ENCODE measurements at places on chromosomes 7 and 10.

DNA sequence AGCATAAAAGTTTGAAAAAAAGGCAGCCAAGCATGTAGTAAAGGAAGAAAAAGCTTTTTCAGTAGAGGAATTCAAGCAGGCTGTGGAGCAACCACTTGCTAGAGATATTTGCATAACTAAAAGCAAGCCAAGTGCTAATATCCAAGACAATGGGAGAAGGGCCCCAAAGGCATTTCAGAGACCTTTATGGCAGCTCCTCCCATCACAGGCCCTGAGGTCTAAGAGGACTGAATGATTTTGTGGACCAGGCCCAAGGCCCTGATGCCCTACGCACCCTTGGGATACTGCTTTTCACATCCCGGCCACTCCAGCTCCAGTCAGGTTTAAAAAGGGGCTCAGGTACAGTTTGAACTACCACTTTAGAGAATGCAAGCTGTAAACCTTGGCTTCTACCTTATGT, 261.7 kb upstream of the SEMA3C start:
- no peak for DNase-seq

- no peak for DNase-seq
These were observed 399.1 kb downstream of the GATA3 start for GRCh38 chr10:8453587-8453986.

- DNase-seq: no peak
These were observed 113.8 kb upstream of the ADO start for GRCh38 chr10:62690703-62691102.

- no peak for DNase-seq
These were observed 27.9 kb downstream of the MYPN start for GRCh38 chr10:68137171-68137570.

DNA sequence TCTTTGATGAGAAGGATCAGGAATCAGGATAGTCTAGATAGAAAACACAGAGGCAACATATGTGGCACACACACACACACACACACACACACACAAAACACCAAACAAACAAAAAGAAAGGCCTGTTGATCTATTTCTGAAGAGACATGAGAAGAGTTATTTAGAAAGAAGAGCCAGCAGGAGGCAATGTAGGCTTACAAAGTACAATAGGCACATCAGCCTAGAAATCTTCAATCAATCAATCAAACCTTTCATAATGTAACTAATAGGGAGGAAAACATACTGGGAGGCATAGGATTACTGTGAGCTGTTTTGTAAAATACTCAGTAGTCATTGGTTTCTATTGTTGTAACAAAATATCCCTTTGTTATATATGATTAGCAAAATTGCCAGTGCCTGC, 47.3 kb upstream of the TES start:
- DNase-seq: no peak

GRCh38 chr10:124300735-124301134, 118.0 kb downstream of the OAT start:
- DNase-seq: no peak

GRCh38 chr7:48376263-48376662, 205.0 kb downstream of the ABCA13 start:
- no peak for DNase-seq

DNA sequence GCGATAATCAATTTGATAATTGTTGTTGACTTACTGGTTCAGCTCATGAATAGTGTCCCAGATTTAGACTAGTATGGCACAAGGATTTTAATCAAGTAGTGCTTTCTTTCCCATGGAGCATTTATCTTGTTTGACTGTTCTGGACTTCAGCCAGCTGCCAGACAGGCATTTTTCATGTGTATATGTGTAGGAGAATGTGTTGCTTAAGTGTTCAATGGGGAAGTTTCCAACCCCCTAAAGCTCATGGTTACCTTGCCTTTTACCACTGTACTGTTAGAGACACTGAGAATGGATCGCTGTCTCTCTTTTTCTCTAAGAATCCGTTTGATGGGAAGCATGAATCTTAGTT, 103.9 kb downstream of the LRRC4 start:
- no peak for DNase-seq

- DNase-seq: no peak
These were observed 75.8 kb downstream of the ZNF92 start for GRCh38 chr7:65449505-65449852.

DNA sequence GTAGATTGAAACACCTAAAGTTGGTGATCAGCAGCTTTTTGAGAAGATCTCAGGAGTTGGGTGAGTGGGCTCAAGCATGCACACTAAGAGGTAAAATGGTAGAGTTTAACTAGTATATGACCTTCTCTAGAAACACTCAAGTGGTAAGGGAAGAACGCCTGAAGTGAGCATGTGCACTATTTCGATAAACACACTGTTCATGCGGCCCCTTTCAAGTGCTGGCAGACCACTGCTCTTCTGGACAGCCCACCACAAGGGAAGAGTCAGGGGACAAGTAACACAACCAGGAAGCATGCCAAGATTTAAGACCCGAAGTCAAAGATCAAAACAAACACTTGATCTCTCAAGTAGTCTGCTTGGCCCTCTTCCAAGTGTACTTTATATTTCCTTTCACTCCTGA, 519.5 kb upstream of the ZWINT start:
- DNase-seq: no peak

DNA sequence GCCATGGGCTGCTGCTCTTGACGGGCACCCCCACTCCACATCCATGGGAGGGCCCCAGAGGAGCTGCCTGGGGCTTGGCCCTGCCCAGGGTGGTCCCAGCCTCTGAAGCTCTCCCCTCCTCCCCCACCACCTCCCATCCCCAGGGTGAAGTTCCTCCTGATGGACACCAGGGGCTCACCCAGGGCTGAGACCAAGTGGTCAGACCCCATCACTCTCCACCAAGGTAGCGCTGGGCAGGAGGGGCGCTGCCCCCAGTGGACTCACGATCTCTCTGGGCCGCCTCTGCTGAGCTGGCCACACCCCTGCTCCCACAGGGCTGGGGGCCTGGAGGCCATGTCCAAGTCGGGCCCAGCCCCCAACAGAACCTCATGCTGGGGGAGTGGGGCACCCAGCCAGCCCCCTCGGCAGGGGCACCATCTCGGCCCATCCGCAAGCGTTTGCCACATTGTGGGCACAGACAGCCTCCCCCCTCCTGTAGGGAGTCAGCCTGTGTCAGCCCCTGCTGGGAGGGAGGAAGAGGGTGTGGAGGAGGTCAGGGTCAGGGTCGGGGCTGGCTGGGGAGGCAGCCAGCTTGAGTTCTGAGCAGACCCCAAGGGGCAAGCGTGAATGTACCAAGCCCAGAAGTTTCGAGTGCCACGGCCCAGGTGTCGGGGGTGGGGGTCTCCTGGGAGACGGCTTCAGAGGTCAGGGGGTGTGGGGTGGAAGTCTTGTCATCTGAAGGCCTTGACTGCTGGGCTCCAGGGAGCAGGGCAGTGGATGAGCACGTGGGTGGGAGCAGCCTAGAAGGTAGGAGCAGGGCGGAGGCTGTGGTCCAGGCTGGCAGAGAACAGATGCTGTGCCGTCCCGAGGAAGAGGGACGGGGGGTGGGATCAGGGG, 2.8 kb downstream of the UPK3B start:
- DNase-seq: peak; percentile 54

GRCh38 chr10:43781480-43782361, 133.0 kb upstream of the ZNF32 start:
- DNase-seq: peak; percentile 59

- DNase-seq: no peak
These were observed 155.7 kb downstream of the PTPRN2 start for GRCh38 chr7:158431941-158432347.

DNA sequence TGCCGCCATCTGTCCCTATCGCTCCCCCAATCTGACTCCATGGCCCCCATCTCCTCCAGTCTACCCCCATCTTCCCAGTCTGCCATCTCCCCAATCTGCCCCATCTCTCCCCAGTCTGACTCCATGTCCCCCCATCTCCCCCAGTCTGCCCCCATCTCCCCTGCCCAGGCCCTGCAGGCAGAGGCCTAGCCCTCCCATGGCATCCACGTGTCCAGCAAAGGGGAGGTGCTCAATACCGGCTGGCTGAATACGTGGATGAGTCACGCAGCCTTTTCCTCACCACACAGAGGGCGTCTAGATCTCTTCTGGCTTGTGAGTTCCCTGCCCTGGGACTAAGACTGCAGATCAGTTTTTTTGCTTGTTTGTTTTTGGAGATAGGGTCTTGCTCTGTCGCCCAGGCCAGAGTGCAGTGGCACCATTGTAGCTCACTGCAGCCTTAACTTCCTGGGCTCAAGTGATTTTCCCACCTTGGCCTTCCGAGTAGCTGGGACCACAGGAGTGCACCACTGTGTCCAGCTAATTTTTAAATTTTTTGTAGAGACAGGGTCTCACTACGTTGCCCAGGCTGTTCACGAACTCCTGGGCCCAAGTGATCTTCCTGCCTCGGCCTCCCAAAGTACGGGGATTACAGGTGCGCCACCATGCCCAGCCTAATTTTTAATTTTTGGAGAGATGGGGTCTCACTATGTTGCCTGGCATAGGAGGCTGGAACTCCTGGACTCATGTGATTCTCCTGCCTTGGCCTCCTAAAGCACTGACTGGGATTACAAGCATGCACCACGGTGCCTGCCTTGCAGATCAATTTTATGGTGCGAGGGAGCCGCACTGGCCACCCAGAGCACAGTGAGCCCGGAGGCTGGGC, 15.3 kb upstream of the GPR146 start:
- peak; percentile 88 for DNase-seq

DNA sequence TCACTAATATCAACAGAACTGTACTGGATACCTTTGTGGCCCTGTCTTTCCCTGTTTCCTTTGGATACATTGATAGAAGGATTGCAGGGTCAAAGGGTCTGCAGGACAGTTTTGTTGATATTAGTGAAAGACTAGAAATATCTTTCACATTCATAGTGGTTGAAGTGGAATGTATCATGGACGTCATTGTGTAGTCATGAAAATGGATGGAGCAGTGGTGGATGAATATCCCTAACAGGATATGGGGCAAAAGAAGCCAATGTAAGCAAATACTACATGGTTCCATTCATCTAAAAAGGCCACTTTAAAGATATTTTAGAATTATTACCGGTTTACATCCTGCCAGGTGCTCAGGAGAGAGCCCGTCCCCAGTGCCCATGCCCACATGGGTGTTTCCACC, 23.8 kb downstream of the PALD1 start:
- no peak for DNase-seq

GRCh38 chr7:15504351-15504750, 57.5 kb downstream of the AGMO start:
- no peak for DNase-seq

DNA sequence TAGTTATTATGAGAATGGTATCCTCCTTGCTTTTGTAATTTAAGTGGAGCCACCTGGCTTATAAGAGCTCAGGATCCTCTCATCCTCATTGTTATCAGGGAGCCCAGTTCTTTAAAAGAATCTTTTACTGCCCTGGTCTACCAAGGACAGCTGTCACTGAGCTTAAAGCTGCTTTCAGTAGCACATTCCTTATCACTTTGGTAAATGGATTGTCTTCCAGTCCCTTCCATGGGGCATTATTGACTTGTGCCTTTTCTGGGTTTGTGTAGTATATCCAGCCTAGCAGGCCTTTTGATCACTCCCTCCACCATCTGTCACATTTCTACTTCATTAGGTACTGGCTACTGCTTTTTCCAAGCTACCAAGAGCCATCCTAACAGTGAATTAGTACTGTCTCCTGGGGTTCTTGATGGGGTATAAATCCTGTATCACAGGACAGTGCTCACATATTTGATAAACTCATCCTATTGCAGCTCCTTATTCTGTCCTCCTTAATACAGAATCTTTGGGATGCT, 208.9 kb downstream of the TMEM26 start:
- no peak for DNase-seq

- no peak for DNase-seq
These were observed 634.2 kb upstream of the COBL start for GRCh38 chr7:51950813-51951212.

DNA sequence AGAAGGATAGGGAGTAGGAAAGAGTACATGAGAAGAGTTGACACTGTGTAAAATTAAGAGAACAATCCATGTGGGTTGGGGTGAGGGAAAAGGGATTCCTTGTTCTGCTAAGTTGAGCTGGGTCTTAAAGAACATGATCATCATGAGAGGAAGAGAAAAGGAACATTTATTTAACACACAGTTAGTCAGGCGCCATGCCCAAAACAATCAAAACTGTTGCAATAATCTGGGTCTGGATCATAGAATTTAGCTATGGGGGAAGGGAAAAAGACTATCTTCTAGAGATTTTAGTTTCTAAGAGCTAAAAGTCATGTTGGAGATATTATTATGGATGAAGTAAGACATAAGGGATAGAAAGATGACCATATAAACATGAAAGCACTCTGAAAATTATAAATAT, 178.9 kb downstream of the SEM1 start:
- no peak for DNase-seq

DNA sequence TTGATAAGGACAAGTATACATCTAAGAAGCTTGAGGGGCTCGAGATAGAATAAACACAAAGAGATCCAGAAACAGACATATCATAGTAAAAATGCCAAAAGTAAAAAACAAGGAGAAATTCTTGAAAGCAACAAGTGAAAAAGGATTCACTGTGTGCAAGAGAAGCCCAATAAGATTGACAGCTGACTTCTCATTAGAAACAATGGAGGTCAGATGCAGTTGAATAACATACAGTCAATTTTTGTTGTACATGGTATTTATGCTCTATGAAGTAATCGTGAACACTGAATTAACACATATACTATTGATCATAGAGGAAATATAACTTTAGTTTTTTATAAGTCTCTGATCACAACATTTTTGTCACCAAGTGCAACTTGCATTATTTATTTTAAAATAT, 982.8 kb upstream of the SORCS1 start:
- DNase-seq: no peak

- DNase-seq: no peak
These were observed 548 bp downstream of the AGAP3 start for GRCh38 chr7:151086802-151087244.

DNA sequence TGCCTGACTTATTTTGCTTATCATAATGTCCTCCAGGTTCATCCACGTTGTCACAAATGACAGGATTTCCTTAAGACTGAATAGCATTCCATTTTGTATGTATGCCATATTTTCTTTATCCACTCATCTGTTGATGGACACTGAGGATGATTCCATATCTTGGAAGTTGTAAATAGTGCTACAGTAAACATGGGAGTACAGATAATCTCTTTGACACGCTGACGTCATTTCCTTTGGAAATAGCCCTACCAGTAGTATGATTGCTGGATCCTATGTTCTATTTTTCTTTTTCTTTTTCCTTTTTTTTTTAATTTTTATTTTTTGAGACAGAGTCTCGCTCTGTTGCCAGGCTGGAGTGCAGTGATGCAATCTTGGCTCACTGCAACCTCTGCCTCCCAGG, 167.6 kb downstream of the CTTNBP2 start:
- DNase-seq: no peak

GRCh38 chr7:87624628-87625027, 3.6 kb upstream of the RUNDC3B start:
- no peak for DNase-seq

GRCh38 chr7:54161621-54162020, 380.6 kb upstream of the VSTM2A start:
- no peak for DNase-seq

GRCh38 chr7:22921386-22922086, 92.4 kb downstream of the HYCC1 start:
- no peak for DNase-seq

GRCh38 chr7:27108390-27109127, 6.1 kb upstream of the HOXA2 start:
- DNase-seq: no peak
